Right kidney (tissue), 9 donors: ENCODE measurements at places on chromosomes 6 and 20.
A peak's percentile ranks its signal among the peaks of the same experiment; 100 is the strongest.

- DNase-seq: no peak
Measured at GRCh38 chr6:7086488-7086887, 21.3 kb upstream of the RREB1 start.

- DNase-seq: no peak
Measured at GRCh38 chr6:79894939-79895338, 52.4 kb downstream of the ELOVL4 start.

- DNase-seq: no peak
Measured at GRCh38 chr6:123159861-123160260, 163.8 kb downstream of the CLVS2 start.

- DNase-seq: no peak
Measured at GRCh38 chr6:124371974-124372475, 568.4 kb downstream of the NKAIN2 start.

- DNase-seq: no peak
Measured at GRCh38 chr20:62685781-62686555, 22.7 kb upstream of the NTSR1 start.

GRCh38 chr6:160831739-160832138 is 129.7 kb downstream of the PLG start:
- no peak for DNase-seq

DNA sequence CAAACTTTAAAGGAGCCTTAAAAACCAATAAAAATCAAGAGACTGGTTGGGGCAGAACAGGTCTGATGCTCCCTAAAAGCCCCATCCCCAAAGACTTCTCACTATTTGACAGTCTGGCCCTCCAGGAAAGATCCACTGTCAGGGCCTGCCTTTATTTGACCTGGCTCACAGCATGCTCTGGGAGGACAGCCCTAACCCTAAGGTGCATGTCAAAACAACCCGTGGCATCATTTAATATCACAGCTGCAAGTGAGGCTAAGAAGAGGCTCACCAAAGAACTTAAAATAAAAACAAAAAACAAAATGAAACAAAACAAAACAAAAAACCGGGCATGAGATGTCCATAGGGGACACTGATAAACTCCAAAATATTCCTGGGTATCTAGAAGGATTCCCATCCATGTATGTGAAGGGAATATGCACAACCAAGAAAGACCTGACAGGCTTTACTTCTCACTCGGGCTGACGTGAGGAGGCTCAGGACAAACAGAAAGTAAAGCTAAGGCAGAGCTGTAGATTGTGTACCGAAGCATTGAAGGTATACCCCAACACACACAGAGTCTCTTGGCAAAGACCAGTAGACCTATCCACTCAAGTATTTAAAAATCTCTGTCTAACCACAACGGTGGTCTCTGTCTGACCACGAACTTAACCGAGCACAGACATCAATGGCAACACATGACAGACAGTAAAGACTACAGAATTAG is 57.3 kb downstream of the AHI1 start:
- DNase-seq: no peak

DNA sequence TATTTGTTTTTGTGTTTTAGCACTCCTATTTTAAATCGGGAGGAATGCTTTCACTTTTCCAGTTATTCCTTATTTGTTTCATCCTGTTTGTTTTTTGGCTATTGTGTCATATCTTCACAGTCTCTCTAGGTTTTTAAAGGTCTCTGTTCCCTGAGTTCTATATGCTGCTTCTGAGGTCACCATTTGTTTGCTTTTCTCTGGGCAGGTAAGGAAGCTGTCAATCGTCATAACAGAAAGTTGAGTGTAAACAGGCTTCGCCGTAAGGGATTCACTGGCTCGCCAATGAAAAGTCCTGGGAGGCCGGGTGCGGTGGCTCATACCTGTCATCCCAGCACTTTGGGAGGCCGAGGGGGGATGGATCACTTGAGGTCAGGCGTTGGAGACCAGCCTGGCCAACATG is 48.7 kb upstream of the RPS6KA2 start:
- no peak for DNase-seq

GRCh38 chr6:116278854-116279231 is 887 bp downstream of the TSPYL1 start:
- DNase-seq: no peak

- no peak for DNase-seq
Measured at GRCh38 chr6:48111143-48111506, at the start of gene PTCHD4. Gene PTCHD4, minus strand, starts transcription at chr6:48111197. Its CDS starts 42,240 bp downstream, at chr6:48068957.

GRCh38 chr20:24465730-24466129 is 3.7 kb upstream of the SYNDIG1 start:
- no peak for DNase-seq

DNA sequence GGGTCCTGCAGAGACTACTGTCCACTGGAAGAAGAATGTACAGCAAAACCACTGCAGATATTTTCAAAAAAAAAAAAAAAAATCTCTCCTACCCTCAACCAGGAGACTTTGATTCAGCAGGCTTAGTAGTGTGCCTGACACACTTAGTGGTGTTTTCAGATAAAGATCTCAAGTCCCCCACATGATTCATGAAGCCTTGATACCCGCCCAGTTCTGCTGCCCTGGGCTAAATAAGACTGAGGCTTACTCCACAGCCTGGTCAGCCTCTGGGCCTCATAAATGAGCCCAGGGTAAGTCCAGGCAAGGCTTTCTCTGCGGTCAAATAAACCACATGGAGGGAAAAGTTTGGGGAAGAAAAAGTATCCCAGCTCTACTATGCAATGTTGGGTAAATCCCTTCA is 222.1 kb upstream of the ARID1B start:
- no peak for DNase-seq

DNA sequence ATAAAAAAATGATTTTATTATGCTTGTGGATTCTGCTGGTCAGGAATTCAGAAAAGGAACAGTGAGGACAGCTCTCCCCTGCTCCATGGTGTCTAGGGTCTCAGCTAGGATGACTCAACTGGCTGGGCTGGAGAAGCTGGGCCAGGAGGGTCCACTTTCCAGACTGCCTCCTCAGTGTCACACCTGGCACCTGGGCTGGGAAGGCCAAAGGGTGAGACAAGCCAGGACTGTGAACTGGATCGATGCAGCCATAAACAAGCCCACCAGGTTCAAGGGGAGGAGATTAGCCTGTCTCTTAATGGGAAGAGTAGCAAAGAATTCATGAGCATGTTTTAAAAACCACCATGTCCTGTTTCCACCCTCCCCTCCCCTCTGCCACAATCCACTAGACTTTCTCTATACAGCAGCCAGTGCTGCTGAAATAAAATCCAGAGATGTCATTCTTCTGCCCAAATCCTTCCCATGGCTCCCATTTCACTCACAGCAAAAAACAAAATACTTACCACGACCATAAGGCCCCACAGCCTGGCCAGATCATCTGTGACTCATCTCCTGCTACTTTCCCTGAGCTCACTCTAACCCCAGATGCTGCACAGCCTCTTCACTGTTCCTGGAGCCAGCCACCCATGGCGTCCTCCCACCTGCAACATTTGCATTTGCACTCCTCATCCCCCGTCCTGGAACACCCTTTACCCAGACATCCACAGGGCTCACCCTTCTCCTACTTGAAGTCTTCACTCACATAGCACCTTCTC is 13.8 kb downstream of the SPTLC3 start:
- DNase-seq: no peak

DNA sequence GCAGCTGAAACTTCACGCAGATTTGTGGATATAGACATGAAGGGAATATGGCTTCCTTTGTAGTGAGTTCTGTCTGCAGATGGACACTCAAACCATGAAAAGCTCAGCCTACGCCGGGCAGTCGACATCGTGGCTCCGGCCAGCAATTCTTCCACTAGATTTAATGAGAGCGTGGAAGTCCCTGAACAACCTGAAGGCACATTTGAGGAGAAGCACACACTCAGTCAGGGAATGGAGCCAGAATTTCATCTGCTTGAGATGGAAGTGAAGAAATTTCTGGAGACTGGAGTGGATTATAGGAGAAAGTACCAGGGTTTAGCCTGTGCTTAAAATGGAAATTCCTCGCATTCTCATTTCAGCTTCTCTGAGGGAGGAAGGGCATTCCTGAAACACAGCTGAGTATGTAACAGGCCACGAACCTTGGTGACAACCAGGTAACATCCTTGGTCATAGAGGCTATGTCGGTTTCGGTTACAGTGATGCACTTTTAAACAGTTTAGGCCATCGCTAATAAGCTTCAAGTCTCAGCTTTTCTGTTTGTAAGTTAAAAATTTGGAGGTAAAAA is 80.5 kb upstream of the AGPAT4 start:
- DNase-seq: no peak

GRCh38 chr6:121531658-121532169 is 96.3 kb downstream of the GJA1 start:
- no peak for DNase-seq

- DNase-seq: no peak
Measured at GRCh38 chr6:33957131-33957891, 153.5 kb upstream of the MLN start.

- peak; percentile 23 for DNase-seq
Measured at GRCh38 chr6:15205321-15205720, 40.5 kb upstream of the JARID2 start.

GRCh38 chr6:44727651-44728630 is 340.4 kb downstream of the CDC5L start:
- DNase-seq: no peak

DNA sequence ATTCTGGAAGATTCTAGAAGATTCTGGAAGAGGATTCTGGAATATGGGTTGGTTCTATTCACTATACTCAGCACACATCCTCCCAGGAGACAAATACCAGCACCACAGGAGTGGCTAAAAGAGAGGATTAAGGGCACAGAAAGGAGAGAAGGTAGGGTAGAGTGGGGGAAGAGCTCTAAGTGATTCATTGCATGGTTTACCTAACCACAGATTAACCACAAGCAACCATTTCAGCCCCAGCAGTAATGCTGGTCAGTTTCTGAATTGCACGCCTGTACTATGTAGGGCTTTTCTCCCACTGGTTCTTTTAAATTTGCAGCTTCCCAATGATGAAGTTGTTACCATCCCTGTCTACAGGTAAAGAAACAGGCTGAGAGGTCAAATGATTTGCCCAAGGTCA is 192.7 kb upstream of the PMEPA1 start:
- no peak for DNase-seq

DNA sequence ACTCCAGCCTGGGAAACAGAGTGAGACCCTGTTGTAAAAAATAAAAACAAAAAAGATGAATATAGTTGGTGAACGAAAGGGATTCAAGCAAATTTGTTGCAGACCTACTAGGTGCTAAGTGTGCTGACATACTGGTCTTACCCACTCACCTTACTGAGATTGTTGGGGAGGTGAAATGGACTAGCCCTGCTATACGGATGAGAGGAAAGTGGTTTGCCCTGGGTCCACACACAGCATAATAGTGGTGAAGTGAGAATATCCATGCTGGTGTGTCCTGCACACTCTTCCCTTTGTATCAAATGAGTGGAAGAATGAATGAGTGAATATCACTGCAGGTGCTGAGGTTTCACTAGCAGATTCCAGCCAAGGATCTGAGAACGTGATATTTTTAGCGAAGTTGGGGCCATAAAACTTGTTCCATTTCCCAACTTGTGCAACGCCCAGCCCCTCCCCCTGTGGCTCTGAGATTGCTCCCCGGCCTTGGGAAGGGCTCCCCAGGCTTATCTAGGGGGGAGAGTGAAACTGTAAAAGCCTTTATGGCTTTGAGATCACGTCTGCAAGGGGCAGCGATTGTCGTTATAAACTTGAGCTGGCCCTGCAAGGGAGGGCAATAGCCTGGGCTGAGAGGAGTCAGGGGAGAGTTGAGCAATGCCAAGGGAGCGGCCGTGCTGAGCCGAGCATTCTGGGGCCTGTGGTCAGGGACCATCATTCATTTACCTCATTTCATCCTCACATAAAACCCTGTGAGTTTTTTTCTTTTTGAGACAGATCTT is 33.2 kb upstream of the TTPAL start:
- DNase-seq: no peak

GRCh38 chr20:22805219-22805618 is 220.8 kb upstream of the FOXA2 start:
- DNase-seq: no peak

DNA sequence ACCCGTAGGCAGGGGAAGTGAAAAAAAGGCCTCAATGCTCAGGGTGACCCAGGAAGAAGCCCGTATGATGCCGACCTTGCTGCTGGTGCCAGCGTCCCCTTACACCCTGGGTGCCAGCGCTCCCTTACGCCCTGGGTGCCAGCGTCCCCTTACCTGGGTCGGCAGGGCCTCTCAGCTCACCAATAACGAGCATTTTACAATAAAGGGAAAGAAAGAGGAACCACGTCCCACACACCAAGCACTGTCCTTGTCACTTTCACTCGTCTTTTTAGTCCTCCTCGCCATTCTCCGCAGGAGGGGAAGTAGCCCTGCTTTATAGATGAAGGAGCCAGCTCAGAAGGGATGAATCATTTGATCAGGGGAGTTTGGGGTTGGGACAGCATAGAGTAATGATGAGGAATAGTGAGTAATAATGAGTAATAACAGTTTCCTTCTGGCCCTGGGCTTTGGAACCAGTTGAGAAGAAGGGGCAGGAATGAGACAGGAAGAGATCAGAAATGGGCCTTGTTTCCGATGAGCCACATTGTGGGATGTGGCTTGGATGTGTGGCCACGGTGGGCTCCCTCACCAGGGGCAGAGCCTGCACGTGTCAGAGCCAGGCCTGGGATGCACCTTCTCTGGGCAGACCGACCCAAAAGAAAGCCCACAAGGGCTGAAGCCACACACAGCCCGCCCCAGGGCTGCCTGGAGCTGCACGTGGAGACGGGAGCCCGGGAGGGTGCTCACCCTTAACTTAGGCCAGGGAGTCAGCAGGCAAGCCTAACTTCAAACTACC is 75.7 kb downstream of the SYNJ2 start:
- DNase-seq: no peak

GRCh38 chr6:136020691-136021090 is 169.2 kb downstream of the PDE7B start:
- DNase-seq: no peak

- DNase-seq: no peak
Measured at GRCh38 chr6:152244998-152245630, 392.0 kb downstream of the SYNE1 start.

- DNase-seq: no peak
Measured at GRCh38 chr6:169165561-169166300, 87.9 kb downstream of the THBS2 start.

DNA sequence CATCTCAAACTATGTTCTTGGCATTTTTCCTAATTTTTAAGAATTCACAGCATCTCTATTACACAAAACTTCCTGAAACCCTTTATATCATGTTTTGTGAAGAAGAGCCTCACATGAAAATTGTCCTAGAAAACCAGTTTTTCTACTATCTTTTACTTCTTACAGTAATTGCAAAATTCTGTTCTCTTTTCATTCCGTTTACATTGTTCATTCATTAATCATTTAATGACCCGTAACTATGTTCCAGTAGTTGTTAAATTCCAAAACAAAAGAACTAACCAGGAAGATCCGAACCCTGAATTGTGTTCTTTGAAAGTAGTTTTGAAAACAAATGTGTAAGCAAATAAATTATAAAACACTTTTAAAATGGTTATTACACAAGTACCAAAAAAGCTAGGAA is 597.0 kb downstream of the EYS start:
- no peak for DNase-seq
